Stimulated activated naive CD8-positive, alpha-beta T cell treated with anti-CD3 and anti-CD28 coated beads, Interleukin-15, amount 100 ng/mL, for 72 hours (primary cell): ENCODE measurements at places on chromosomes 1 and 21.

- DNase-seq = no peak
Measured at GRCh38 chr1:59317780-59318179, 20.9 kb downstream of the FGGY start.

DNA sequence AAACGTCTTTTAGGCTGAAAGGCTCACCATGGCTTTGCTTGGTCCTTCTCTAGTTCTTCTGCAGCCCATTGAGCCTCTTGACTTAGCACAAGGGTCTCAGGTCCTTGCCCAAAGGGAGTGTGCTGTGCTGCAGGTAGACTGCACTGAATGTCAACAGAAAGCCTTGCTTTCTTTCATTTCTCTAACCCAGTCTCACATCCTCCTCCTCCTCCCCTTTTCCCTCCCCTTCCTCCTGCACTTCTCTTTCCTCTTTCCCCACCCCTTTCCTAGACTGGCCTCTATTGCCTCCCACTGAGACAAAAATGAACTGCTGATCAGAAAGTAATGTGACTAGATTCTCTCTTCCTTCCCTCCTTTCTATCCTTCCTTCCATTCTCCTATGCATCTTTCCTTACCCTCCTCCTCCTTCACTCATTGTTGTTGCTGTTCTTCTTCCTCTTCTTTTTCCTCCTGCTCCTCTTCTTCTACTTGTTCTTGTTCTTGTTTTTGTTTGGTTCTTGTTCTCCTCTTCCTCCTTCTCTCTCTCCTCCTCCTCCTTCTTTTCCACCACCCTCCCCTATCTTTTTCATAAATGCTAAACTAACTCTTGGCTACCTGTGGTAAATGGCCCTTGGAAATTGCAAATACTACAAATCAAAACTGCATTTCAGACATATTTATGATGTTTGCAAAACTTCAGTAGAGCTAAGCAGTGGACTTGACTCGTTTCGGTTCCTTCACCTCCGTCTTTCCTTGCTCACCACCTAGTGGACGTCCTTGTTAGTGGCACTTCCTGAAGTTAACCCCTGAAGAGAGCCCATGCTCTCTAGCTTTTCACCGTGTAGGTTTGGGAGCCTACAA is at the start of gene SELL:
Gene SELL, minus strand, starts transcription at position 152 of the 840 bp plus-strand sequence. Its CDS starts 122 bp downstream, at position 30.
- peak; percentile 79 for DNase-seq

GRCh38 chr1:167640051-167640450 is 10.0 kb downstream of the RCSD1 start:
- no peak for DNase-seq

DNA sequence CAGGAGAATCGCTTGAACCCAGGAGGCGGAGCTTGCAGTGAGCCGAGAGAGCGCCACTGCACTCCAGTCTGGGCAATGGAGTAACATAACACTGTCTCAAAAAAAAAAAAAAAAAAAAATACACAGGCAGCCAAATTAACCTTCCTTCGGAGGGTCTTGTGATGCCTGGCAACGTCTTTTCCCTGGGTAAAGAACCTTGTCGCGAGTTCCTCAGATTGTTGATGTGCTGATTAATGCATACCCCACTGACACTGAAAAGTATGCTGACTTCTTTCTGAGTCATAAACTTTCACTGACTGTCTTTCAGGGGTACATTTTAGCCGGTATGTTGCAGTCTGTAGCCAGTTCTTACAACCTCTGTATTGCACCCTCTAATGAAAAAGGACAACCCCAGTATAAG is 95.1 kb upstream of the SOD1 start:
- no peak for DNase-seq

DNA sequence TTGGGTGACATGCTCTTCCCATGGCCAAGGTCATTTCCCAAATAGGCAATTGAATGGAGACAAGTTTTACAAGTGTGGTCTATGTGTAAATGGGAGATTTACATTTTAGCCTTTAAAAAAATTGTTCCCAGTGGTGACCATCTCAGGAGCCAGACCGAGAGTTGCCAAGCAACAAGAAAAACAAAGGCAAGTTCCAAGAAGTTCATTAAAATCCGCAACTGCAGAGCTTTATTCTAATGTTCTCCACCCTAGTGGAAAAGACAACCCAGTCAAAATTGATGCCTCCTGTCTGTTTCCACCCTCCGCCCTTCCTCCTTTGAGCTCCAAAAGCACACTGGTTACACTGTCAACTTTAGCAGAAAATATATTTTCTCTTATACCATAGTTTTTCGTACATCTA is 33.2 kb upstream of the CD55 start:
- DNase-seq = no peak

DNA sequence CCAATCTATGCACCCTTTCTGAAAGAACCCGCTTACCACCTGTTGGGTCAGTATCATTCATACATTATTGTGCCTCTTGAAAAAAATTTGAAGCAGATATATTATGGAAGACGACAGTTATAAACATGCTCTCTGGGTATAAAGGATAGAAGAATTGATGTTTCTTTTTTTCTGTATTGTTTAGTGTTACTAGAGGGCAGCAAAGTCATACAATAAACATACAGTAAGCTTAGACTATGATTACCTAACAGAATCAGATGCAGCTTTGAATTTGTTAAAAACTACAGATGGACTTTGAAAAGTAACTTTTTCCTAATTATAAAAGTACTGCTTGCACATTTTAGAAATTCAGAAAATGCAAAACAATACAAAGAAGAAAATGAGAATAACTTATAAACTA is 11.1 kb upstream of the PAXBP1 start:
- no peak for DNase-seq

GRCh38 chr1:228752675-228753265 is 17.5 kb downstream of the RHOU start:
- no peak for DNase-seq

GRCh38 chr1:29991025-29991424 is 732.4 kb downstream of the MATN1 start:
- no peak for DNase-seq

DNA sequence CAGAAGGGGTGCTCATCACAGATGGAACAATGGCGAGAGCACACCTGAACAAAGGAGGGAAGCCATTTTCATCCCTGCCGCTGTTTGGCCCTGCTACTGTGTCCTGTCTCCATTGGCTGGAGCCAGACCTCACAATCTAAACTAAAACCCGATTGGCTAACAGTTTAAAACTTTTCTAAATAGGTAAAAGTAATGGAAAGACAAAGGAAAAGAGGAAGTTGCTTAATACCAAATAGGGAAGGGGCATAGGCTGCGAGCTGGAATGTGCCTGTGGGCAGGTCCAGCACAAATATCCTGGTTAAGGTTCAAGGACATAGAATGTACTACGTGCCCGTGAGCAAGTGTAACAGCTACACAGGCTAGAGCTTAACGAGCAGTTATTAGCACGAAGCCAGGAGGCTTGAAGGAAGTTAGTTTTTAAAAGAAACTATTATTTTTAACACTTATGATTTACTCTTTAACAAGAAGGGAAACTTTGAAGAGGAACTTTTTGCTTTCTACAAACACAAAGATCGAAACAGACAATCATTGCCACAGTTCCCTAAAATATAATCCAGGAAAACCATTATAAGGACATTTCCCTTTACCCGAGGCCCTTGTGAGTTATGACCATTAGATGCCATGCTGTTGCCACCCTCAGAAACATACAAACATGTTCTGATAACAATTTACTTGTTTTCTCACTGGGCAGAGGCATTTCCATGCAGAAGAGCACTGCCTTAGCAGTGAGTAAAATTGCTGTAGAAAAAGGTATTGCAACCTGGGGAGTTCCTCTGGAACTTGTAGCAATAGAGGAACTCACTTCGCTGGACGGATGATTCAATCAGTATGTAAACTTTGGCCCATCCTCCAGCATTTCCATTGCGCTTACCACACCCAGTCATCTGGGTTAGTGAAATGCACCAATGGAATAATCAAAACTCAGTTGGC is 4.8 kb upstream of the PTTG1IP start:
- no peak for DNase-seq

- DNase-seq = peak; percentile 22
Measured at GRCh38 chr1:221740993-221741702, 741 bp downstream of the DUSP10 start.

DNA sequence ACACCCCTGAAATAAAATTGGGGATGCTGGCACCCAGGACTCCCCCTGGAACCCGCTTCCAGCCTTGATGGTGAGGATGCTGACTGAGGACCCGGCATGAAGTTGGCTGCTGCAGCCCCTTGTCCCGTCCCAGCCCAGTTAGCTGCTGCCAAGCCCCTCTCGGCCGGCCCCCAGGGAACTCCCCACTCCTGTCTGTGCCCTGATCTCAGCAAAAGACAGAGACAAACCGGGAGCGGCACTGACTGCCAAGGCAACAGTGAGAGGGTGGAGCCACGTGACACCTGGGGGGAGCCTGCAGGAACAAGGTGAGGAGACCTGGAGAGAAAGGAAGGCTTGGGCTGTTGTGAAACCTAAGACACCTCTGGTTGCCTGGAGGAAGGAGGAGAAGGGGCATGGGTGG is 24.7 kb downstream of the CASZ1 start:
- DNase-seq = no peak

- no peak for DNase-seq
Measured at GRCh38 chr1:220877377-220878095, 1.7 kb upstream of the HLX start.

DNA sequence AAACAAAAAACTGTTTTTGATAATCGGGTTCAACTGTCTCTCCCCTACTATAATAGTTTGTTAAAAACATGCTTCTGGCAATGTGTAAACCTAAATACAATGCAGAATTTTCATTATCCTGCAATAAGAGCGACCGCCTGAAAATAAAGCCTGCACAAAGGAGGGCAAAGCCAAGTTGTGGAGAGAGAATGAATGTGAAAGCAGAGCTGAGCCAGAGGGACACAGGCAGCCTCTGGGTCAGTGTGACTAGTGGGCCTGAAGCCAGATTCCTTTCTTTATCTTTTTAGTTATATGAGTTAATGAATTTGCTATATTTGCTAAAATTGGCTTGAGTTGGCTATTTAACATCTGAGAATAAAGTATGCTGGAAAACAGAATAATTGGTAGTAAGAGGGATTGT is 615.2 kb downstream of the PLA2G4A start:
- no peak for DNase-seq

DNA sequence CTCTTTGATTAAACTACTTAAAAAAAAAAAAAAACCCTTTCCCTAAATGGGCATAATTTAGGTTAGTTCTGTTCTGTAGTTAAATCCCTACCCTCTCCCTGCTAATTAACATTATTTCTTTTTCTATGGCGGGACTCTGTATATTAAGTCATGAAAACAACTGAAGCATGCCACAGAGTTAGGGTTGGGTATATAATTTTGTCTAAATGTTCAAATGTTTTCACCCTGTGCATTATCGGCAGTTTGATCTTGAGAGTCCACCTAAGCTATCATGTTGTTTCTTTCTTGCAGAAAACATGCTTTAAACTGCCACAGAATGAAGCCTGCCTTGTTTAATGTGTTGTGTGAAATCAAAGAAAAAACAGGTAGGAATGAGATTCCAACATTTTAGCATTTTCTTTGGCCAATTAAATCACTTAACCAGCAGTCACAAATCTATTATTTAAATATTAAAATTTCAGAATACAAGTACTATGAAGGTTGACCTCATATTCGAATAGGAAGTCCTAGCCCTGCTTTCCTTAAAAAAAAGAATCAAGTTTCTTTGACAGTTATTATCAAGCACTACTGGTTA is 4.0 kb downstream of the PBX1 start:
- DNase-seq = no peak

- no peak for DNase-seq
Measured at GRCh38 chr1:20719261-20719660, 1.5 kb upstream of the KIF17 start.

- DNase-seq = no peak
Measured at GRCh38 chr1:109322974-109323373, 16.2 kb upstream of the MYBPHL start.

GRCh38 chr1:207069061-207069460 is 16.0 kb downstream of the PFKFB2 start:
- DNase-seq = peak; percentile 18

DNA sequence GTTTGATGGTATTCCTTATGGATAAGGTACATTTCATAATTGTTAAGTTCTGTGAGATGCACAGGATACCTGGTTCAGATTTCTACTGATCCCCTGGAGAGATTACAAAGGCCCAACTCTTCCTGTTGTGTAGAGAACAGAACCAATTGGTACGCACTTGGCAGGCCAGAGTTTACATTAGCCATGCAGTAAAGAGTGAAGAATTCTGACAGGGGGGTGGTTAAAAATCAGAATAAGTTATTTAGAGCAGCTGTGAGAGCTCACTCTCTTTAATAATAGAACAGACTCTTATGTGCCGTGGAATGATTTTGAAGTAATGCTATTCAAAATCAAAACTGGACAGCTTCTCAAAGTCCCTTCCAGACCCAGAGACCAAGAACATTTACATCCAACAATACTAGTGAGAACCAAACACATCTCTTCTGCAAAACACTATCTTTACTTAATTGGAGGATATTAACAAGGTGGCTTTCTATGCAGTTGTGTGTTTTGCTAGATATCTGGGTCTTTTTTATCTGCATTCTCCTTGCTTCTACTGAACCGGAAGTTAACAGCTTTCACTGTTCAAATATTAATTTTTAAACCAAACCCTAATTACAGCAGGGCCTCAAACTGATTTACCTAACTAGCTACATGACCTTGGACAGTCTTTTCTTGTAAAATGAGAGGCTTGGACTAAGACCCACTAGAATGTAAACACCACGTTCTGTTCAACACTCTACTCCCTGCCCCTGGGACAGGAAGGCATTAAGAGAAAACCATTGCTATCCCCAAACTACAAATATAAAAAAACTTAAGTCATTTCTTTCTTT is 4.0 kb downstream of the USP24 start:
- no peak for DNase-seq

GRCh38 chr1:30692948-30693301 is 30.5 kb downstream of the MATN1 start:
- DNase-seq = no peak

DNA sequence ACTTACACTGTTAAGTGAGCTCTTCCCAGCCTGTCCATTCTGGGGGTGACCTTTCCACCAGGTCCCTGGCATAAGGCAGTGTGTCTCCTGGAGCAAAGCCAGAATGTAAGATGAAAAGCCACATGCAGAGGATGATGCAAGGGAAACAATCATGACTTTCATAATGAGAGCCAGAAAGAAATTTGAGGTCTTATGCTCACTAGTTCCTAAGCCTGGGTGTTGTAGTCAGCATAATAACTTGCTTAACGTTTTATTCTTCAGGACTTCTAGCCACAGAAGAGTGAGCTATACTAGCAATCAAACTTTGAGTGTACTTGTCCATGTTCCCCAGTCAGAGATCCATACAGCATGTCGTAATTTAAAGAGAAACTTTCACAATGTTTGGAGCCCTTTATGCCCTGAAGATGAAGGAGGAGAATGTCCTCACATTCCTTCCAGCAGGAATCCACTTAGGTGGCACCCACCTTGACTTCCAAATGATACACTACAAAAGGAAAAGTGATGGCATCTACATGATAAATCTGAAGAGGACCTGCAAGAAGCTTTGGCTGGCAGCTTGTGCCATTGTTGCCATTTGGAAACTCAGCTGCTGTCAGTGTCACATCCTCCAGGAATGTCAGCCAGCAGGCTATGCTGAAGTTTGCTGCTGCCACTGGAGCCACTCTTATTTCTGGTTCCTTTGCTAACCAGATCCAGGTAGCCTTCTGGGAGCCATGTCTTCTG is 60.5 kb upstream of the FOXD3 start:
- no peak for DNase-seq
